ENCODE measurements at places on chromosomes 11 and 22.

GRCh38 chr11:45737056-45737455 lies 67.9 kb upstream of the SLC35C1 start:
- peak; percentile 12 for DNase-seq

- peak; percentile 8 for DNase-seq
These were observed 255.1 kb downstream of the DCDC1 start for GRCh38 chr11:31114442-31114841.

DNA sequence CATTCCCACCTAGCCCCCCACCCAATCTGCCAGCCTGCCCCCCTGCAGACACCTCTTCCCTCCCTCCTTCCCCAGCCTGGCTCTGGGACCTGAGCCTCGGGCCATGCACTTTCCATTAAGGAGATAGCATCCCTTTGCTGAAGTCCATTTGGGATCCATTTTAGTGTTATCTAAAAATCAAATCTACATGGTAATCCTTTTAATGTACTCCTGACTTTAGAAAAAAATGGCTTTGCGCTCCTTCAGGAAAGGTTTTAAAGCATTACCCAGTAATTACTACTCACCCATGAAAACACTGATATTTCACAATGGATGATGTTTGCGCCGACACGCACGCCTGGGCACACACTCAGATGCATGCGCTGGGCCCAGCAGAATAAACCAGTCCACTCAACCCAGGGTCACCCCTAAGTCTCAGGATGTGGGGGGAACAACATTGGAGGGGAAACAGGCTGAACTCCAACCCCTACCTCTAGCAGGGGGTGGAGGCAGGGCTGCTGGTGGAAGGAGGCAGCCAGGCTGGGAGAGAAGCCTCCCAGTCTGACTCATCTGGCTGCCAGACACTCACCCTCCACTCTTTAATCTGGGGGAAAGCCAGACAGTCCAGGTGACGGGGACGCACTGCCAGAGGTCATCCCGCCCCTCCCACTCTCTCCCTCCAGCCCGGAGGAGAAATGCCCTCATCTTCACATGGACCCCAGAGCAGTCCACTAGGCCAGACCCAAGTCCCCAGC lies 29.8 kb downstream of the LMO1 start:
- peak; percentile 73 for DNase-seq

- DNase-seq, result no peak
These were observed 33.6 kb downstream of the MAP6 start for GRCh38 chr11:75635066-75635862.

- no peak for DNase-seq
These were observed 3.9 kb downstream of the LRRC10B start for GRCh38 chr11:61512435-61512834.

GRCh38 chr11:131763193-131763890 lies 392.9 kb downstream of the NTM start:
- DNase-seq, result no peak

DNA sequence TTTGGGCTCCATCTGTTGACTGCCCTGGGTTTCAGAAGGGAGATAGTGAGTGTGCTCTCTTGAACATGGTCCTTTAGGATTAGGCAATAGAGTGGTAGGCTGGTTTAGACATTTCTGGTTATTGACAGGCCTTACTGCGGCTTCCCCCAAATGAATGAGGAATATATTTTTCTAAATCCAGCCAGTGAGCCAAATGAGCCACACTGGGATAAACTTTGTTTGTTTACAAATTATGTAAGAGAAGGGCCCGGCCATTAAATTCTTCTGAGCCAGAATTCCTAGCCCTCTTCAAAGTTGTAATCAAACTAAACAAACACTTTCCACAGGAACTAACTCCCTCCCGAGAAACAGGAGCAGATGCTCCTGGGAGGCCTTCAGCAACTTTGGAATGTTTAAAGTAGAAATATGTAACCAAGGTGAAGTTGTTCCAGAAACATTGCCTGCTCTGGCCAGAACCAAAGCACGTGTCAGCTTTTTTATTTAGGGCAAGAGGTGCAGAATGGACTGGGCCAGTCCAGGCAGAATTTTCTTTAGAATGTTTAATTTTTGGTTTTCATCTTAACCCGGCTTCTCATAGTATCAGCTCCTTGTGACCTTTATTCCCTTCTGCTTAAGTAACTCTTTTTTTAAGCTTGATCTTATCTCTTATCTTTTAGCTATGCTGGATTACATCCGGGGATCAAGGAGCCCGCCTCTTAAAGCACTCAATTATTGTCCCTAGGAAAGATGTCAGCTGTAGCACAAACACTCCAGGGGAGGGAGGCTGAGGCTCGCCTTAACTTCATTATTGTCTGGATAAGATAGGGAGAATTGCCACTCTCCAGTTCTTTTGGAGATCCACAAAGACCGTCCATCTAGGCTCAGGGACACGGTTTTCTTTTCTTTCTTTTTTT lies 28.7 kb downstream of the ZNRF3 start:
- no peak for DNase-seq

DNA sequence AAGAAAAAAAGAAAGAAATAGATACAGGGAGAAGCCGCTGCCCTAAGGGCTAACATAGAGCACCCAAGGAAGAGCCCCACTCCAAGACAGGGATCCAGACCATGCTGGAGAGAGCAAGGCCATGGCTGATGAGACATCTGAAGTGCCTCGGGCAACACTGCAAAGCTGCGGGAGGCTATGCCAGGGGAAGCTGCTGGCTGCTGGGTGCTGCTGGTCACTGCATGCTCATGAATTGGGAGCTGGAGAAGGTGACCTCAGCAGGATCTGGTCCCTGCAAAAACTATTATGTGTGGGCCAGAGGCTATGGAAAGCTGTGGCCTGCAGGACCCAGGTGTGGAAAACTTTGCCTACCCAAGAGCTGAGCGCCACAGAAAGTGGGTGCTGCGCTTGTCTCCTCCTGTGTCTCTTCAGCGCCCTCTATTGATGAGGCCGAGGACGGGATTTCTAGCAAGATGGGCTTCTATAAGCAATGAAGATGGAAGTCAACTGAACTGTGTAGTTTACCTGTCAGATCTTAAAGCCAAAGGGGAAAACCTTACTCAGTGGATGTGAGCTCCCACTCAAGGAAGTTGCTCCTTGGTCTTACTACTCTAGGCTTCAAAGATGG lies 17.3 kb upstream of the SLC29A2 start:
- DNase-seq, result peak; percentile 71

- DNase-seq, result no peak
These were observed 58.9 kb upstream of the CLMP start for GRCh38 chr11:123253911-123254310.

- no peak for DNase-seq
These were observed 56.8 kb downstream of the CDKN1C start for GRCh38 chr11:2828585-2829330.

GRCh38 chr11:90332415-90332814 lies 109.6 kb upstream of the CHORDC1 start:
- no peak for DNase-seq

DNA sequence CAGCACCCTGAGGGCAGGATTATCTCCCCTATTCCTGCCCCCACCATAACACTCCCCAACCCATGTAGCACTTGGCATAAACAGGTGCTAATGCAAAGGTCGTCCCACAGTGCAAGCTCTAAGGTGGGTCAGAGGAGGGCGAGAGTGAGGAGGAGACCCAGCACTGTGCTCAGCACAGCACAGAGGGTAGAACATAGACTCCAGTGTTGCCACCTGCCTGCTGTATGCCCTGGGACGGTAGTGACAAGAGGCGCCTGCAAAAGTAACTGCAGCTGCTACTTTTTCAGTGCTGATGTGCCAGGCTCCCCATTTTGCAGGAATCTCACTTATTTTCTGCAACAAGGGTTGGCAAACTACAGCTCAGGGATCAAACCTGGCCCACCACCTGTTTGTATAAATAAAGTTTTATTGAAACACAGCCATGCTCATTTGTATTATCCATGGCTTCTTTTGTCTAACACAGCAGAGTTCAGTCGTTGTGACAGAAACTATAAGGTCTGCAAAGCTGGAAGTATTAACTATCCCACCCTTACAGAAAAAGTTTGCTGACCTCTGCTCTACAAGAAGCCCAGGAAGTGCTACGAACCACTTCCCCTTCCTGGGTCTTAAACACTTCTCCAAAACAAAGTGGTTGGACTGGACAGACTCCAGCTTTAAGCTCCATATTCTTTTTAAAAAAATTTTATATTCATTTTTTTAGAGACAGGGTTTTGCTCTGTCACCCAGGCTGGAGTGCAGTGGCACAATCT lies 16.9 kb upstream of the CDC42BPG start:
- no peak for DNase-seq

DNA sequence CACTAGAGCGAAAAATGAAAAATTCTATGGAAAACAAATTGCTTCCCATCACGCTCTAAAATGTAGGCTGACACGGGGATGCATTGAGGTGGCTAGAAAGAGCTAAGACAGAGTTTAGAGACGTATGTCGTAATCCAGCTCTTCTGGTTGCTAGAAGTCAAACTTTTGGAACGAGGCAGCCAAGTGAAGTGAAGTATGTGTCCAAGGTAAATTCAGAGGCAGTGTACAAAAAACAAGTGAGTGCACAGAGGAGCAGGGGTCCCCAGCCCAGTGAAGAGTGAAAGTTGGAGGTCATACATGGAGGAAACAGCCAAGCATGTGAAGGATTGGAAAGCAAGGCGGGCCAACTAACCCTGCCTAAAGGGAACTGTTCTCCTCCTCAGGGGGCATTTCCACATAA lies 528.5 kb downstream of the NTM start:
- DNase-seq, result no peak

DNA sequence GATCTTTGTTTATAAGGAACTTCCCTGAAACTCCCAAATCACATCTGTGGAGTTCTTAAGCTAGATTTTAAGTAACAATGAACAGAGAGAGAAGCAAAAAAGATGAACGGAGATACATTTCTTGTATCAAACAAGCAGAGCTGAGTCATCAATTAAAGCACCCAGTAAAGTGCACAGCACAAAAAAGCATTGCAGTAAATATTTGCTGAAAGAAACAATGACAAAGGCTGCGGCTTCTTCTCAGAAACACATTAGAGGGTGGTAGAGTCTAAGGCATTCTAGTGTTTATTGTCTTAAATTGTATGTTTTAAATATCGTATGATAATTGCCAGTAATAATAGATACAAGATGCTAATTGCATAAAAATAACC lies 941.6 kb upstream of the CHORDC1 start:
- no peak for DNase-seq

DNA sequence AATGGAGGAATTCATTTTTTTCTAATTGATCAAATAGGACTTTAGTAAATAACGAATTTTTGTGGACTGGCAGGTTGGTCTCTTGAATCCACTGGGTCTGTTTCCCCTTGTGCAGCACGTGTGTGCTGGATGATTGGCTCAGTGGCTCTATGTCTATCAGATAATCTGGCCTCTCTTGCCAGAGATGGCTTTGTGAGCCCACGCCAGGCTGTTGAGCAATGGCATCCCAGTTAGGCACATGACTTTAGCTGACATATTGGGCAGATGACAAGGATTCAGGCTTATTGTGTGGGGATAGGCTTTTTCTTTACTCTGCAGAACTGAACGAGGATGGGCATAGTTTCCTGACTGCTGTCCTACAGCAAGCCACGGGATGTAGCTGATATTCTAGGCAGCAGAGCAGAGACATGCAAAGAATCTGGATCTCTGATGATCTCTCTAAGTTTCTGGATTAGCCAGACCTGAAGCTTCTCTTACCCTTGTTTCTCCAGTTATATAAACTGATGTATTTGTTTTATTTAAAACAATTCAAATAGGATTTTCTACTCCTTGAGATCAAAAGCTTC lies 144.9 kb downstream of the ARHGAP42 start:
- no peak for DNase-seq

GRCh38 chr11:83061883-83062282 lies 9.8 kb downstream of the RAB30 start:
- DNase-seq, result no peak

- DNase-seq, result no peak
These were observed 90.0 kb upstream of the PRR5 start for GRCh38 chr22:44611880-44612496.

- peak; percentile 67 for DNase-seq
These were observed 398 bp upstream of the FAM89B start for GRCh38 chr11:65571940-65572339.

DNA sequence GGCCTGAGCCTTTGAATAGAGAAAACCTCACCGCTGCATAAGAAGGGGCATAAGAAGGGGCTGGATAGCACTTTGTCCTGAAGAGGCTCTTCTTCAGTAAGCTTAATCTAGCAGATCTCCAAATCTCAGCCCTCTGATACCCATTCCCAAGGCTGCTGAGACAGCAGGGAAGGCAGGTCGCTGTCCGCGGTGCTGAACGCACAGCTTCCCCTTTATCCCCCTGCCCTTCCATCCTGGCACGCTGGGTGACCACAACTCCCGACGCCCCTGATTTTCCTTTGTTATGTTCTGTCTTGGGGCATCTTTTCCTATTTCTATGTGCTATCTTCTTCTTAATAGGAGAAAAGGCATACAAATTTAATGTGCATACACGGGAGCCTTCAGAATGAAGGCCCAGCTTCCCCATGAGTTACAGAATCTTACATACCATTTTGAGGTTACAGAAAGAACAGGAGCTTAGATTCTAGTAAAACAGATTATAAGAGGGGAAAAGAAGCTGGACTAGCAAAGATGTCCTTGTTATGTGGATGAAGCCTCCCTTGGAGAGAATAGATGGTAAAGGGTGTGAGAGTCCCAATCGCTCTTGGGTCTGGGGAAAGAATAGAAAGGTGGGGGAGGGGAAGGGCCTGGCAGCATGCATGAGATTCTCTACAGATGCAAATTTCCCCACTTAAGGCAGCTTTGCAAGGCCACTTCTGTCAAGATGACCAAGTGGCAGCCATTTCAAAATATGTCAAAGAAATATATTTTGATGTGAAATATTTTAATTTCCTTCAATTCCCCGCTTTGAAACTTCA lies 5.7 kb upstream of the SULT4A1 start:
- DNase-seq, result peak; percentile 58

- DNase-seq, result peak; percentile 29
These were observed 141.1 kb downstream of the RCN1 start for GRCh38 chr11:32231909-32232493.

- no peak for DNase-seq
These were observed 4.4 kb upstream of the MMP1 start for GRCh38 chr11:102802341-102802740.

- DNase-seq, result no peak
These were observed 571.1 kb downstream of the JRKL start for GRCh38 chr11:96960926-96961325.
